ENCODE measurements at places on chromosomes 5 and 9.

GRCh38 chr9:36788534-36788933, 215.8 kb downstream of the MELK start:
- no peak for DNase-seq

DNA sequence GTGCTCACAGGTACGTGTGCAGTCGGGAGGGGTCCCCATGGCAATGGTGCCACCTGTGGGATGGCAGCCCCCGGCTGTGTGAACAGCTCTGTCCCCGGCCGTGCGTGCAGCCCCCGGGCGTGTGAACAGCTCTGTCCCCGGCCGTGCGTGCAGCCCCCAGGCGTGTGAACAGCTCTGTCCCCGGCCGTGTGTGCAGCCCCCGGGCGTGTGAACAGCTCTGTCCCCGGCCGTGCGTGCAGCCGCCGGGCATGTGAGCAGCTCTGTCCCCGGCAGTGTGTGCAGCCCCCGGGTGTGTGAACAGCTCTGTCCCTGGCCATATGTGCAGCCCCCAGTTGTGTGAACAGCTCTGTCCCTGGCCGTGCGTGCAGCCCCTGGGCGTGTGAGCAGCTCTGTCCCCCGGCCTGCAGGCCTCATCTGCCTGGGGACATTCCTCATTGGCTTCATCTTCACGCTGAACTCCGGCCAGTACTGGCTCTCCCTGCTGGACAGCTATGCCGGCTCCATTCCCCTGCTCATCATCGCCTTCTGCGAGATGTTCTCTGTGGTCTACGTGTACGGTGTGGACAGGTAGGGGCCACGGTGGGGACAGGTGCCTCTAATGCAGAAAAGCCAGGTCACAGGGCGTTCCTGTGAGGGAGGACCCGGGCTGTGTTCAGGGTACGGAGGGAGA, 5.9 kb upstream of the SLC6A18 start:
- DNase-seq = no peak

- DNase-seq = no peak
Measured at GRCh38 chr9:26809795-26810194, 82.8 kb downstream of the CAAP1 start.

DNA sequence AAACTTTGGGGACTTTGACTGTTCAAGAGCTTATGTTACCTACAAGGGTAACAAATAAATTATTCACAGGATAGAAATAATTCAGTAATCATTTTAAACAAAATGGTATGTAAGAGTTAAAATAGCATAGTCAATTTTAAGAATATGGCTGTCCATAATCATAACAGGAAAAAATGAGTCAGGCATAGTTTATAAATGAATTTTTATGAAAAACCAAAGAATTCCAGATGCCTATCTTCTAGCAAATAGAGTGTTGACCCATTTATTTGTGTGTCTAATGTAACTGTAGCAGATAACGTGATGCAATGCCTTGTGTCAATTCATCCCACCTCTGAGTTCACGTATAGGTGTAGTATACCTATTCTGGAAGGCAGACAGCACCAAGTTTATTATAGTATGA, 169.7 kb upstream of the CDH9 start:
- no peak for DNase-seq

DNA sequence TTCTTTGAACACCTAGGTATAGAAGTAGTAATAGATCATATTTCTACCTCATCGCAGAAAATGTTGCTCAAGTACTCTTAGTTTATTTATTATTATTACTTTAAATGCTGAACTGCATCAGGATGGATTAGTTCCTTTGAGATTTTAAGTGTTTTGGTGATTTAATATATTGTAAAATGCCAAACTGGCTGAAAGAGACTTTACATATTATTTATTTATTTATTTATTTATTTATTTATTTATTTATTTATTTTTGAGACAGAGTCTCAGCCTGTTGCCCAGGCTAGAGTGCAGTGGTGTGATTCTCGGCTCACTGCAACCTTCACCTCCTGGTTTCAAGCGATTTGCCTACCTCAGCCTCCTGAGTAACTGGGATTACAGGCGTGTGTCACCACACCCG, 42.3 kb downstream of the LMNB1 start:
- no peak for DNase-seq

DNA sequence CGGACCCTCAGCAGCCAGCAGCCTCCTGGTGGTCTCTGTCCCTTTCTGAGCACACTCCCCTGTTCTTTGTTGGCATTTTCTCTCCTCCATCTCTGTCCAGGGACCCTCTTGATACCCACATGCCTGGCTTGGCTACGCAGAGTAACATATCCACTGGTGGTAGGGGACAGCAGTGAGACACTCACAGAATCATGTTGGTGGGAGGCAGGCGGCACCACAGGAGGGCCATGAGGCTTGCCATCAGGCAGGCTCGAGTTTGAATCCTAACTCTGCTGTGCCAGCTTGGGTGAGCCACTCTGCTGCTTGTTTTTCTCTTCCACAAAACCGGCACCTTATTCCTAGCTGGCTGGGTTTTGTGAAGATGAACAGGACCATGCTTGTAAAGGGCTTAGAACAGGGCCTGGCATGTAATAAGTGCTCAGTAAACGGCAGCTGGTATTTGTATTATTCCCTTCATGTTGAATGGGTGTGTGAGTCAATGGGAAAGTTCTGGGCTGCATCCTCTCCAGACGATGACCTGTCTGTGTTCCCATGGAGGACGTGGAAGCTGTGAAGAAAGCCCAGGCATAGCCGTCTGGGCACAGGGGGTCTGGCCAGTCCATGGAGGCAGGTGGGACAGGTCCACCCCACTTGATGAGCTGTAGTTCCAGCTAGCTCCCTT, 2.3 kb downstream of the COL27A1 start:
- DNase-seq = no peak

GRCh38 chr5:130324953-130325671, 420.8 kb downstream of the CHSY3 start:
- no peak for DNase-seq

DNA sequence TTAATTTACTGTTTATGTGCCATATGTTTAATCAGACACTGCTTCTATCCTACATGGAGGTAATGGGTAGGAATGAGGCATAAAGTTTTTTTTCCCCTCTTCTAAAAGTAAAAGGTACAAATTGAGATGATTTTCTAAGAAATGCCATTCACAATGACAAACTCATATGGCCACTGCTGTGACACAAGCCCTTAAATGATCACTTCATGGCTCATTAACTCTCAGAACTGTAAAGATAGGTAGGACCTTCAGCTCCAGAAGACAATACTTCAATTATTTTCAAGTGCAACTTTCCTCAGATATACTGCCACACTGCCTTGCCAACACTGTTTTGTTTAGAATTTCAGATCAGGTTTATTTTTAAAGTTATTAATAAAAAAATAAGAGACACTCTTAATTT, 362.9 kb upstream of the ZNF608 start:
- DNase-seq = no peak

DNA sequence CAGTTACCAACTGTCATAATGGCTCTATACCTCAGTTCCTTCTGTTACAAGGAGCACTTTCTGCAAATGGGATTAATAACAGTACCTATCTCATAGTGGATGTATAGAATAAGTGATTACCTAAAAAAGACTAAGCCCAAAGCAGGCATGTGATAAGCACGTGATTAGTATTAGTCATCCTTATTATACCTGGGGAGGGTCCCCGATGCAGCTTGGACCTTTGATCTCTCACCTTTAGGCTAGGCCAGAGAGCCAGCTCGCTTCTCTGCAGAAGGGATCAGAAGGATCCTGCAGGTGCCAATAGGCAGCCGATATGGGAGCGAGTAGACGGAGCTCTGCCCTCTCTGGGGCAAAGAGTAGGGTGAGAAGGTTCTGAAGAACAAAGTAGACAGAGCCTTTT, 4.0 kb downstream of the JADE2 start:
- DNase-seq = no peak

DNA sequence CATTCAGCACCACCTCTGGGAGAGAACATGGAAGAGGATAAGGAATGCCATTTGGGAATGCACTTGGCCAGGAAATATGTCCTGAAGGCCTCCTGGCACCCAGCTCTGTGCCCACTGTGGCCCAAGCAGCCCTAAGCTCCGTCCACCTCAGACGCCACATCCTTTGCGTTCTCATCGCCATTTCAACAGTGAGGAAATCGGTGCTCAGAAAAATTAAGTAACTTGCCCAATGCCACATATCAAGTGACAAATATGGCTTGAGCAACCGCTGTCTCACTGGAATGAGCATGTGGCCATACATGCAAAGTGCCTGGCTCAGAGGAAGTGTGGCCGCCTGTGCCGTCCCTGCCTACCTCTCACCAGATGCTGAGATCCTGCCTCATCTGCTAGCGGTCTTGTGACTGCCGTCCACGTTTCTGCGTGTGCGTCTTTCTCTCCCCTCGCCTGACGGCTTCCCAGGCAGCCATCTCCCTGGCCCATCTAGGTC, 984 bp upstream of the DOK3 start:
- no peak for DNase-seq

GRCh38 chr5:134502259-134502658, 23.2 kb upstream of the JADE2 start:
- no peak for DNase-seq

DNA sequence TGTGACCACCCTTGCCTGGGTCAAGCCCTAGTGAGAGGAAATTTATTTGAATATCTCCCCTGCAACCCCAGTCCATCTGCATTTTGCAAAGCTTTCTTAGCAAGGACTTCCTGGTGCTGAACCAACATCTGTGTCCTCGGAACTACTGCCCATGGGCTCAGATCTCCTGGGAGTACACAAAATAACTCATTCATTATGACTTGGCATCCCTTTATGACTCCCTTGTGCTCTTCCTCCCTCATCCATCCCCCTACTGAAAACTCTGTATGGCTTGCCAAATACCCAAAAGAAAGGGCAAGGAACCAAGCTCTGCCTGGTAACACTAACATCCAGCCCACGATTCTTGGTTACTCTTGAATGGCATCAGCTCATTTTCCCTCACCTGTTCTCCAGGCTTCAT, 368.5 kb downstream of the NTRK2 start:
- DNase-seq = no peak

- DNase-seq = no peak
Measured at GRCh38 chr5:132260714-132261551, 3.4 kb downstream of the PDLIM4 start.

- no peak for DNase-seq
Measured at GRCh38 chr5:126499853-126500342, 76.7 kb downstream of the GRAMD2B start.

GRCh38 chr5:177402271-177403043, 2.0 kb upstream of the PFN3 start:
- DNase-seq = peak; percentile 27

- no peak for DNase-seq
Measured at GRCh38 chr5:156201788-156202403, 125.1 kb upstream of the SGCD start.

- no peak for DNase-seq
Measured at GRCh38 chr9:126148994-126149393, 177.6 kb upstream of the MVB12B start.

GRCh38 chr9:130912932-130913598, 16.5 kb upstream of the QRFP start:
- DNase-seq = no peak

DNA sequence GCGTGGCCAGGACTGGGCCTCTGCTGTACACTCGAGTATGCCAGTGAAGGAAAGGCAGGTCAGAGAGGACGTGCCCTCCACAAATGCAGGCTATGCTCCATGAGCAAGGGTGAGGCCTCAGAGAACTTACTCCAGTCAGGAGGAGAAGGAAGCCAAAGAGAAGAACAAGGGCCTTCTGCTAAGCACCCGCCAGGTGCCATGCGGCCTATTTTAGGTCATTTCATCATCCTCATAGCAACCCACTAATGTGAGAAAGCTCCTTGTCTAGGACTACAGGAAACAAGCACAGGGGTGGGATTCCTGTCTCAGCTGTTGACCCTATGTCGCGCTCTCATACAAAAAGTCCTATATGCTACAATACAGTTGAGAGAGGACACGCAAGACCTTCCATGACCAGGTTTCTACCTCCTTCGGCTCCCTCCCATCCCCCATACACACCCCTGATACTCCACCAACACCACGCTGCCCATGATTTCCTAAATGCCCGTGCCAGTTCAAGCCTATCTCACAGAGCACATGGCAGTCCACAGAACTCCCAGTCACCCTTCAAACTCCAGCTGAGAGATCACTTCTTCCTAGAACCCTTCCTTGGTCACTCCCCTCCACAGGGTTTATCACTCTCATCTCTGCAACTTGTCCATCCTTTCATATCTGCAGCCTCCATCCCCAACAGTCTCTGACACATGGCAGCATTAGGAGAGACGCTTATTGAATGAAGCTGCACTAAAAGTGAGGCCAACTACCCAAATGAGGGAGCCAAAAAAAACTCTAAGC, 26.8 kb downstream of the PSMB7 start:
- no peak for DNase-seq

DNA sequence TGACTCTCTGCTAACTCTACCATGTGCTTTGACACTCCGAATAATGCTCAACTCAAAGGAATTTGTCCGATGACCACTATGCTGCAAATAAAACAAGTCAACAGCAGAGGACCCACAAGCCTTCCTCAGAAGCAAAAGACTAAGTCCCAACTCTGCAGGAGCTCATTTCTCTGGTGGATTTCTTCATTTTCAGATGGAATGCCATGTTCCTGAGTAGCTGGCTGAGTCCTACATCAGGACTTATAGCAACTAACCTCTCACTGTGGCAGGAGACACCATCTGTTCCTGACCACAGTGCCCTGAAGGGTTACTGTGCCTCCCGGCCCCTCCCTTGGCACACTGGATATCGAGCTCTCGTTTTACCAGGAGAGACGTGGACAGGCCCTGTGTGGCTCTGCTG, 20.8 kb downstream of the LHFPL2 start:
- DNase-seq = no peak

DNA sequence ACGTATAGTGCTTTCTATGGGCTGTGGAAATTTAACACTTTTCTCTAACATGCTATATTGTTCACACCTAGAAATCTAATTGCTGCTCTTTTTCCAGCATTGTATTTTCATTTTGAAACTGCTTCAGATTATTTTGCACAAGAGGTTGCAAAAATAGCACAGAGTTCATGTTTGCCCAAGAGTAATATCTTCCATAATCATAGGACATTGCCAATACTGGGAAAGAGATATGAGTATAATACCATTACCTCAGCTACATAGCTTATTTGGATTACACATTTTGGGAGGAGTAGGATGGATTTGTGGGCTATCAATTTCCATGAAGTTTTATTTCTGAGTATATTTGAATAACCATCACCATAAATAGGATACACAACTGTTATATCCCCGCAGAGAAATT, 717.1 kb downstream of the CDH9 start:
- no peak for DNase-seq

- no peak for DNase-seq
Measured at GRCh38 chr9:14258660-14259239, 55.2 kb downstream of the NFIB start.

DNA sequence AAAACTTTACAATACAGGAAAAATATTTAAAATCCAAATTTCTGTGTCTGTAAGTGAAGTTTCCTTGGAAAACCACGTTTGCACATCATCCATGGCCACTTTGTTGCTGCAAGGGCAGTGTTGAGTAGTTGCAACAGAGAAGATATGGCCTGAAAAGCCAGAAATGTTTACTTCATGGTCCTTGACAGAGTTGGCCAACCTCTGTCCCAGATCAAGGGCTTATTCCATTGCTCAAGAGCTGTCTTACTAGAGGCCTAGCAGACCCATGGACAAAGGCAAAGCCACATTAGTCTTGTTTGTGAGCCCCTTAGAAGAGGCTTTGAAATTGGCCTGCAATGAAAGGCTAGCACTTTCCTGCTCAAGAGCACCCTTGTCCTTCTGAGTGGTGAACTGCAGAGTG, 119.4 kb downstream of the GAS1 start:
- no peak for DNase-seq

- no peak for DNase-seq
Measured at GRCh38 chr5:103367702-103368101, 109.1 kb downstream of the MACIR start.

GRCh38 chr9:108913391-108913790, 20.5 kb downstream of the ELP1 start:
- DNase-seq = no peak

- DNase-seq = no peak
Measured at GRCh38 chr9:2761424-2761823, 44.1 kb downstream of the KCNV2 start.

All from stimulated activated CD8-positive, alpha-beta memory T cell treated with anti-CD3 and anti-CD28 coated beads, Interleukin-2, amount 100 ng/mL, for 1 hour (primary cell).